HT1080 (cell line): ENCODE measurements at places on chromosomes 11 and 22. TPM values are rescaled to one million over a fixed set of nuclear protein-coding genes. Genes with fewer than 3 reads are reported as not detected.

DNA sequence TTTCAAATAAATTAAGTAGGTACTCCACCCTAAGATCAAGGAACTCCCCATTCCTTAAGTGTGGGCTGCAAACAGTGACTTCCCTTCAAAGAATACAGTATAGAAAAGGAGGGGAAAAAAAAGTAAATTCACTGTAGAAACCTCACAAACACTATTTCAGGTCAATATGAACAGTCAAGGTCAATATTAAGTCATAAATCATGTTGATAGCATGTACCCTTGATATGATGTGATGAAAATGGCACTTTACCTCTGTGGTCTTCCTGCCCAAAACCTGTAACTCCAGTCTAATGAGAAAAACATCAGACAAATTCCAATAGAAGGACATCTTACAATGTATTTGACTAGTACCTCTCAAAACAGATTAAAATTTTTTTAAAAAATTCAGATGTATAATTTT lies 8.2 kb downstream of the CKAP5 start:
- no peak for DNase-seq

- DNase-seq, result peak; percentile 91
Measured at GRCh38 chr22:18156878-18157713, 7.1 kb downstream of the USP18 start.

GRCh38 chr11:43868852-43869567 lies 11.6 kb upstream of the ALKBH3 start:
- peak; percentile 91 for DNase-seq

- no peak for DNase-seq
Measured at GRCh38 chr22:23089010-23089409, 18.7 kb downstream of the GNAZ start.

P2RX6 gene
- total RNA-seq, result 0.45 and 0.87 TPM in 2 replicates

- peak; percentile 33 for DNase-seq
Measured at GRCh38 chr11:71977743-71978418, 20.8 kb upstream of the IL18BP start.

DNA sequence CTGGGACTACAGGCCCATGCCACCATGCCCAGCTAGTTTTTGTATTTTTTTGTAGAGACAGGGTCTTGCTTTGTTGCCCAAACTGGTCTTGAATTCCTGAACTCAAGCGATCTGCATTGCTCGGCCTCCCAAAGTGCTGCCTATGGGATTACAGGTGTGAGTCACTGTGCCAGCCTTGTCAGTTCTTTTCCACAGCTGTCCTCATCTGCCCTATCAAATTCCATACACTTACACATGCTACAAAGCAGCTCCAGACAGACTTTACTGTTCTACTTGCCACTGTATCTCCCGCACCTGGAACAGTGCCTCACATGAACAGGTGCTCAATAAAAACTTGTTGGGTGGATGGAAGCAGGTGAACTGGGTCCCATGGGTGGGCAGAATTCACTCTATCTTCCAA lies 8.2 kb downstream of the STX5 start:
- no peak for DNase-seq

GRCh38 chr22:19622061-19622441 lies 92.3 kb upstream of the SEPTIN5 start:
- DNase-seq, result no peak

- peak; percentile 35 for DNase-seq
Measured at GRCh38 chr22:44550711-44551491, 52.9 kb upstream of the RTL6 start.

- DNase-seq, result no peak
Measured at GRCh38 chr11:18111005-18111404, 5.1 kb upstream of the SAAL1 start.

E2F8 gene
- 2.7 and 5.2 TPM in 2 replicates for total RNA-seq

ALX4 gene
- total RNA-seq, result not detected in 2 replicates

UPK3A gene
- total RNA-seq, result not detected in 2 replicates

DNA sequence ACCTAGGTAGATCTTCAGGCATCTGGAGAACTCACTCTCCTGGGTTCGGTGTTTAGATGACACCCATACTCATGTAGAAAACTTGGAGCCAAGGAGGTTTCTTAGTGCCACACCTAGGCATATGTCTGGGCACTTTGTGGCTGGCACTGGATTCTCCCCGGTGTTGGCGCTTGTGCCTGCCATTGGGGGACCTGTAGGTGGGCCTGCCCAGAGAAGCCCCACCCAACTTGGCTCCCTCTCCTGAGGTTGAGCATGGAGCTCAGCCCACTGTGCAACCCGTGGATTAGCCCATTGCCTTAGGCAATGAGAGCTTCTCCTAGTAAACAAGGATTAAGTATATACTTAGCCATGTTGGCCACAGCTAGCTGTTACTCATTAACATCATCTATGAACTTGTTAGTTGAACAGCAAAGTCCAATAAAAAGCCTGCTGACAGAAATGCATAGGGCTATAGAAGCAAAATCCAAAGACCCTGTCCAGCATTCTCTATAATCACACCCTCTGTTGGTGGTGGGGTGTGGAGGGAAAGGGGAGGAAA lies 335.5 kb upstream of the CHORDC1 start:
- DNase-seq, result no peak

OR52I1 gene
- not detected in 2 replicates for total RNA-seq

HSPA8 gene
- 5,006 and 6,052 TPM in 2 replicates for total RNA-seq

GRCh38 chr22:30822216-30823014 lies 127.7 kb downstream of the OSBP2 start:
- no peak for DNase-seq

ADORA2A gene
- 1.5 and 2.3 TPM in 2 replicates for total RNA-seq

- DNase-seq, result no peak
Measured at GRCh38 chr22:42379966-42380537, 52.2 kb downstream of the NFAM1 start.

- peak; percentile 84 for DNase-seq
Measured at GRCh38 chr11:129061492-129062230, 119.0 kb upstream of the TP53AIP1 start.

- DNase-seq, result no peak
Measured at GRCh38 chr11:46426233-46426991, 34.8 kb upstream of the CHRM4 start.

DNA sequence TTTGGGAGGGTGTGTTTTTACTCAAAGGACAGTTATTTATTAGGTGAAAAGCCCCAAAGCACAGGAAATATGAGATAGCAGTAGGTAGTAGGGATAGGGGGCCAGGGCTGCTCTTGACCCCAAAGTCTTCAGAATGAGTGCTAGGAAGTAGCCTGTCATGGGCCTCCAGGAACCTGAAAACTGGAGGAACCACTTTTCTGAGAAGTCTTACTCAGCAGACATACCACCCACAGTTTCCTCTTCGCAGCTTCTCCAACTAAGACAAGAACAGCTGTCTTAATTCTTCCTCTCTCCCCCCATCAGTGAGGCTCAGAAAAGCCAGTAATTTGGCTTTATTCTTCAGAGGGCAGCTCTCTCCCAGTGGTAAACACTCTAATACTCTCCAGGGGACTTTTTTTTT lies 84.0 kb upstream of the CTSC start:
- no peak for DNase-seq

ATP5MG gene
- 139 and 211 TPM in 2 replicates for total RNA-seq

- no peak for DNase-seq
Measured at GRCh38 chr22:33539202-33539901, 380.9 kb downstream of the LARGE1 start.

- peak; percentile 52 for DNase-seq
Measured at GRCh38 chr11:57527056-57527631, 3.4 kb downstream of the TIMM10 start.

DNA sequence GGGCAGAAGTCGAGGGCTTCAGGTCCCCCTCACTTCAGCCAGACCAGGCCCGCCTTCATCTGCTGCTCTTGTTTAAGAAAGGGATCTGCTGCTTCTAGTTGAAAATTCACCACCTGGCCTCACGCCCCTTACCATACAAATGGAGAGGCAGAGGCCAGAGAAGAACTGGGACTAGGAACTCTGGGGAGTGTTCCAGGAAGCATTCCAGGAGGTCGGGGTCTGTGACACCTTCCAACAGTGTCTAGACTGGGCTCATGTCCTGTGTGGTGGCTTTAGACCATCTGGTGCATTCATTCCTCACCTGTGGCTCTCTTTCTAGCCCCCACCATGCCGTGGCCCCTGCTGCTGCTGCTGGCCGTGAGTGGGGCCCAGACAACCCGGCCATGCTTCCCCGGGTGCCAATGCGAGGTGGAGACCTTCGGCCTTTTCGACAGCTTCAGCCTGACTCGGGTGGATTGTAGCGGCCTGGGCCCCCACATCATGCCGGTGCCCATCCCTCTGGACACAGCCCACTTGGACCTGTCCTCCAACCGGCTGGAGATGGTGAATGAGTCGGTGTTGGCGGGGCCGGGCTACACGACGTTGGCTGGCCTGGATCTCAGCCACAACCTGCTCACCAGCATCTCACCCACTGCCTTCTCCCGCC lies 12.3 kb downstream of the TSKU start:
- no peak for DNase-seq

DNA sequence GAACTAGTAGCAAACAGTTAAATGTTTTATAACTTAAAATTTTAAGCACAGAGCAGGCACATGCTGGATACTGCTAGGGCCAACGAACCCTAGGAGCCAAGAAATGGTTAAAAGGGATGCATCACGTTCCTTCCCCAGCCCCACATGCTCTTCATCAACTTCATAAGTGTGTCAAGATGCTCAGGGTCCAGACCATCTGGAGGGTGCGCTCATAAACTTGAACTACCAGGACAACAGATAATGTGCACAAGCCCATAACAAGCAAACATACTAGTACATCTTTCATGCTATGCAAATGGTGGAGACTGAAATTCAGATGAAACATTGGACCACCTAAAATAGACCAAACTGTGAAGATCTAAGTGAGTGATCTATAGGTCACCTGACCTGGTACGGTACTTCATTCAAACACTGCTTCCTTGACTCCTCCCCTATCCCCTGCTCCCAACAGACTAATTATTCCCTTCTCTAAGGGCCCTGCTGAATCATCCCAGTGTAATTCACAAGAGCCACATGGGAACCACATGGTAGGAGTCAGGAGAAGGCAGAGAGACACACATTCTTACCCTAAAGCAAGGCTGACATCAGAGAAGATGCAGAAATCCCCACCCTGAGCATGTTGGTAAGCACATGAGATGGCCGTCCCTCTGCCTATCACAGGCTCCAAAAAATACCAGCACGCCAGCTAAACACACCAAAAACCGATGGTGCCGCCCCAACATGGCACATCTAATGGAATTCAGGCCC lies 83.9 kb downstream of the ETS1 start:
- DNase-seq, result peak; percentile 89

- no peak for DNase-seq
Measured at GRCh38 chr11:107272561-107272960, 185.1 kb downstream of the CWF19L2 start.

RIMBP3C gene
- total RNA-seq, result 0.13 and 0.35 TPM in 2 replicates

- no peak for DNase-seq
Measured at GRCh38 chr11:130203766-130204702, 44.5 kb downstream of the ST14 start.

PATE2 gene
- not detected in 2 replicates for total RNA-seq

DNA sequence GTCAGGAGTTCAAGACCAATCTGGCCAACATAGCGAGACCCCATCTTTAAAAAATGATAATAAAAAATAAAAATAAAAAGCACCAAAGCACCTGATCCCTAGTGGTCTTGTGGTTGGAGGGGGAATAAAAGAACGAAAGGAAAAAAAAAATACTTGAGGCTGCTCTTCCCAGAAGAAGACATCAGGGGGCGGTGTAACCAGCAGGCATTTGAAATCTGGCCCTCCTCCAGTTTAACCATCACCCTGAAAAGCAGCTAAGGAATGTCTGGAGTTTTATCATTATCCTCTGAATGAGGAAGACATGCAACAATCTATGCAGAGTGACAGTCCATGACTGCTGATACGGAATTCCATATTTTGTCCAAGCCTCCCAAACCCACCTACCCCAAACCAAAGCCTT lies 5.6 kb upstream of the KCTD17 start:
- DNase-seq, result peak; percentile 16

DNA sequence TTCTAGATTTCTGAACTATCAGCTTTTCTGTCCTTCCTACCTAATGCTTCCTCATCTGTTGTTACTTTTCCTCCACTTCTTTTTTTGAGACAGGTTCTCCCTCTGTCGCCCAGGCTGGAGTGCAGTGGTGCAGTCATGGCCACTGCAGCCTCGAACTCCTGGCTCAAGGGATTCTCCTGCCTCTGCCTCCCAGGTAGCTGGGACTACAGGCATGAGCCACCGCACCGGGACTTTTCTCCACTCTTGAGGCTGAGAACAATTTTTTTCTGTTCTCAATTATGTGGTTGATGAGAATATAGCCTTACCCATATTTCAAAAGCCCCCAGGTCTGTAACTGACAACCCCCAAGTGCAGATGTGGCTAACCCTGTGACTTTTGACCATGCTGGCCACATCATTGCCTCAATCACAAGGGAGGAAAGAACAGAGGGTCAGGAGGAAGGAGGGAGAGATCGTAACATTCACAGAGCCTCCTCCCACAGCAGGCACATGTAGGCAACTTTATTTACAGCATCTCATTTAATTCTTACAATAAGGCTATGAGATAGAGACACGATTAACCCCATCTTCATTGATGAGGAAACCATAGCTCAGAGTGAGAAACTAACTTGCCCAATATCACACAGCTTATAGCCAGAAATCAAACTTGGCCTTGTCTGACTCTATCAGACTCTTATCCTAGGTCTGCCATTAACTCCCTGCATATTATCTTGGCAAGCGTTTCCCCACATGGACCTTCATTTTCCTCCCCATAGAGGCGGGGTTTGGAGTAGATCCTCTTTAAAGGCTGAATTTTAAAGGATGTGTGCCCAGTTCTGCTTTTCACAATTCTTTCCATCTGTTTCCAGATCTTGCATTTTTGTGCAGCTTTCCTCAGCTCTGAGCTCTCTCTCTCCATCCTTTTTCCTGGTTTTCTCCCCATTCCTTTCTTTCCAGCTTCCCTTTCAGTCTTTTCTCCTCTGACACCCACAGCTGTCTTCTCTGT lies 9.6 kb downstream of the POU2F3 start:
- no peak for DNase-seq

- no peak for DNase-seq
Measured at GRCh38 chr11:106072804-106073203, 4.3 kb downstream of the KBTBD3 start.

DNA sequence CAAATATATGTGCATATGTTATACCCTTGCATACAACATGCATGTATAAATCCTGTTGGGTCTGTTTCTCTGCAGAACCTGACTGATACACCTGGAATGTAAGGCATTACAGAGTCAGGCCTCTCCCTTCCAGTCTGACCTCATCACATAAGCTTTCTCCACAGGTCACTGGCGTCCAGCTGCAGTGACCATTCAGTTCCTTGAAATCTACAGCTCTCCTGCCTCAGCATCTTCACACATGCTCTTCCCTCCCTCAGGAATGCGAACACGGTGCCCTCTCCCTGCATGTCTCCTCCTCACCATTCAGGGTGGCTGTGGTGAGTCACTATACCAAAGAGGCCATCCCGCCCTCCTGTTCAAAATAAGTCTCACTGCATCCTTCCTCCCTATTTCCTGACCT lies 657.8 kb upstream of the B3GAT1 start:
- DNase-seq, result peak; percentile 0

LMO2 gene
- 0.11 and 1.5 TPM in 2 replicates for total RNA-seq

TSSK2 gene
- not detected in 2 replicates for total RNA-seq

TTC36 gene
- total RNA-seq, result 0.85 and 1.1 TPM in 2 replicates

- DNase-seq, result no peak
Measured at GRCh38 chr22:23913306-23913660, 19.1 kb downstream of the MIF start.
